DMS79 (cell line): ENCODE measurements at places on chromosomes 3 and 15.

DNA sequence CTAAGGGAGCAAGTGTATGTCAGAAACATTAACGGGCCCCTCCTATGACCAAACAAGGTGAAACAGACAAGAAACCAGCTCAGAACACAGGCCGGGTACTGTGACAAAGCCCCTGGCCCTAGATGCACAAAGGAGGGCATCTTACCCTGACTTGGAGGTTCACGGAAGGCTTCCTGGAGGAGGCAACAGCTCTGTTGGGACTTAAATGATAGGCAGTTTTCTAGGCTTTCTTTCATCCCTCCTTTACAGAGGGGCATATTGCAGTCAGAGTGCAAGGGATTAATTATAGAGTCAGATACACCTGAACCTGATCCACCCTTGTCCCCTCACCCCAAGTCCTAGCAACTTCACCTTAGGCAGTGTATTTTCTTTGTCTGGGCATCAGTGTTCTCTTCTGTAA lies 8.4 kb downstream of the EPHB3 start:
- no peak for DNase-seq

GRCh38 chr15:75227663-75228280 lies 26.1 kb downstream of the C15orf39 start:
- no peak for DNase-seq

DNA sequence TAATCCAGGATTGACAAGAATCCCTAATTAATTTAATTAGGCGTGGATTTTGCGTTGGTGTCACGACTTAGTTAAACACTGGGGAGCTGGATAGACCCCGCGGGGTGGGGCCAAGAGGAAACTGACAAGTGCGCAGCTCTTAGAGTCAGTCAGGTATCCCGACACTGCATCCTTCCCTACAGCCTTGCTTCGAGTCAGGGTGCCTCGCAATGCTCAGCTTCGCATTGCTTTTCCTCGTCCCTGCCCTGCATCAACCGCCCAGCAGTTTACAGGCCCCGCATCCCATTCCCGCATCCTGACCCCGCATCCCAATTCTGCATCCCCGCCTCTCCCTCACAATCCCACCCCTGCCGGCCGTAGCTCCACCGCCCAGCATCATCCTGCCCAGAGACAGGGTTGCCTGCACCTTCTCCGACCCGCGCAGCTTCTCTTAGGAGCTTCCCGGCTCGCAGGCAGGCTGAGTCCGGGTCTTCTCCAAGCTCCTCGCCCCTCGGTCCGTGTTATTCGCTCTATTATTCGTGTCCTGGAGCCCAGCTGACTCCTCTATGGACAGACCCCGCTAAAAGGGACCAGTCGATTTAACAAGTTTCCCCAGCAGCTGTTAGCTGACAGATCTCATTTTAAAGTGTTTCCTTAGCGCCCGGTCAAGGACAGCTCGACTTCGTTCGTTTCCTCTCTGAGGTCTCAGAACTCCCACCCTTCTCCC lies 699 bp upstream of the SHOX2 start:
- DNase-seq = no peak

GRCh38 chr3:52771334-52771681 lies 568 bp upstream of the NEK4 start:
- no peak for DNase-seq

DNA sequence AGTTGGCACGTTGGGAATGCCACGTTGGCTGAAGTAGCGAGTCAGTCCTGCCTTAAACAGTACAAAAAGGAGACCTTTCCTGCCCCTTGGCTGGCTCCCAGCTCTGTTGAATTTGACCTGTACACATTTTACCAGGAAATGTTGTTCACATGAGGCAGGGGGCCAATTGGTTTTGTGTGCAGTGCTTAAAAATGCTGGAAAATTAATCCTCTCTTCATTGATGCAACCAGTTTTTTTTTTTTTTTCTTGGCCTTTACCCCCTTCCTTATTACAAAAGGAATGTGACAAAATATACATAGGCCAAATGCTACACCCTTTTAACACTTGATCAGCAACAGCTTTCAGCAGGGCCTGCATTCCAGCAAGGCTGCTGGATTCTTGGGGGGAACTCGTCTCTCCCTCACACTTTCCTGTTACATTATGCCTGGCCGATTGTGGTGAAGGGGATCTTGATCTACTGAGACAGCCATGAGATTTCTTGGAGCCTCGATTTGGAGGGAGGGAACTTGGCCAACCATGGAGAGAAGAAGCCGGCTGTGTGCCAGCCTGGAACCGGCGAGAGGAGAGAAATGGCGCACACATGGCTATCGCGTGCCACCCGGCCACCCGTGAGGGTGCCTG lies 93.1 kb downstream of the DNASE1L3 start:
- no peak for DNase-seq
